Effector memory CD8-positive, alpha-beta T cell (primary cell): ENCODE measurements at places on chromosomes 6 and 20.

GRCh38 chr6:100121854-100122609 lies 128.0 kb upstream of the MCHR2 start:
- DNase-seq, result no peak

DNA sequence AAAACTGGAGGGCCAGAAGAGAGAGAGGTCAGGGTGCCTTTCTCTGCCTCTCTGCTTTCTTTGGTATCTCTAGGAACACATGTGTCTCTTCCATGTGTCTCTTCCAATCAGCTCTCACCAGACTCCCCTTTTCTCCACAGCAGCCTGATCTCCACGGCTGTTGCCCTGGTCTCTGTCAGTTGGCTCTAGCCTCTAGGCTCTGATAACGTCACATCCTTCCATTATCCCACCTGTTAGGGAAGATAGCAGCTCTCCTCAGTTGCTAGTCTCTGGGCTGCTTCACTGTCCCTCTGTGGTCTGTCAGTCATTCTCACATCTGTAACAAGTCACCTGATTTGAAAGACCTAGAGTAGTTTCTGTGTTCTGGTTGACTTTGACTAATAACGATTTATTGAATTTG lies 80.2 kb downstream of the PLCB4 start:
- DNase-seq, result no peak

DNA sequence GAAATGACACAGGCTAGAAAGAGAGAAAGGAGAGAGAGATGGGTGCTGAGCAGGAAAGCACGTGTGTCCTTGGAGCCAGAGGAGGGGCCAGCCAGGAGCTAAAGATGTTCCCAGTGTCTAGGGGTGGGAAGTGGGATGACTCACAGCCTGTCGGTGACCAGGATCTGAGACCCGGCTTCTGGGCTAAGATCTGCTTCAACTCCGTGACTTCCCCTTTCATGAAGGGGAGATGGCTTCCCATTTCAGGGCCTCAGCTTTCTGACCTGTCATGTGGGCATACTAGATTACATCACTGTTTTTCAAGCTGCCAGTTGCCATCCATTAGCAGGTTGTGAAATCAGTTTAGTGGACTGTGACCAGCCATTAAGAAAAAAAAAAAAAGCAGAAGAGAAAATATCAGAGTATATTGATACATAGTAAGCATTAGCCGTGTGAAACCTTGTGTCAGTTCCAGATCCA lies 5.4 kb downstream of the TGM3 start:
- DNase-seq, result no peak

DNA sequence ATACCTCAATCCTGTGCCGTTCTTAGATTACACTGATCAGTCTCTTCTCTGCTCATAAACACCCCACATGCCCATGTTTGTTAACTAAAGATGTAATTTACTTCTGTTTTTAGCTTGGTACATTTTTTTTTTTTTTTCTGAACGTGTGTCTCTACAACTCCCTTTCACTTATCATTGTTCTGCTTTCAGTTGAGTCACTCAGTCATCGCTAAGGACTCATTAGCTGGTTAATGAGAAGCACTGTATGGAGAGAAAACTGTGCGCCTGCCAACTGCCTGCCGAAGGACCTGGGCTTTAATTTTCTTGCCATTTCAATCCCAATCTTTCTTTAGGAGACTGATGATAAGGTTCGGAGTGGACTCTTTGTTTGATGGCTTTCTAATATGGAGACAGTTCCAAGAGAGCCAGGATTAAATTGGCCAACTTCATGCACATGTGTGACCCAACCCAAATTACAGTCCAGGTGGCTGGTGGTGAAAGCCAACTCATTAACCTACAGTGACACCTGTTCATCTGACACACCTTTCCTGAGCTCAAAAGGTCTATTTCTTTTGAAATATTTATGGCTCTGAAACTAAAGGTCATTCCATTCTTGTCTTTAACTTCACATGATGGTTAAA lies 334.1 kb downstream of the BCKDHB start:
- DNase-seq, result no peak

GRCh38 chr6:34236131-34236442 lies 586 bp upstream of the HMGA1 start:
- DNase-seq, result peak; percentile 72

DNA sequence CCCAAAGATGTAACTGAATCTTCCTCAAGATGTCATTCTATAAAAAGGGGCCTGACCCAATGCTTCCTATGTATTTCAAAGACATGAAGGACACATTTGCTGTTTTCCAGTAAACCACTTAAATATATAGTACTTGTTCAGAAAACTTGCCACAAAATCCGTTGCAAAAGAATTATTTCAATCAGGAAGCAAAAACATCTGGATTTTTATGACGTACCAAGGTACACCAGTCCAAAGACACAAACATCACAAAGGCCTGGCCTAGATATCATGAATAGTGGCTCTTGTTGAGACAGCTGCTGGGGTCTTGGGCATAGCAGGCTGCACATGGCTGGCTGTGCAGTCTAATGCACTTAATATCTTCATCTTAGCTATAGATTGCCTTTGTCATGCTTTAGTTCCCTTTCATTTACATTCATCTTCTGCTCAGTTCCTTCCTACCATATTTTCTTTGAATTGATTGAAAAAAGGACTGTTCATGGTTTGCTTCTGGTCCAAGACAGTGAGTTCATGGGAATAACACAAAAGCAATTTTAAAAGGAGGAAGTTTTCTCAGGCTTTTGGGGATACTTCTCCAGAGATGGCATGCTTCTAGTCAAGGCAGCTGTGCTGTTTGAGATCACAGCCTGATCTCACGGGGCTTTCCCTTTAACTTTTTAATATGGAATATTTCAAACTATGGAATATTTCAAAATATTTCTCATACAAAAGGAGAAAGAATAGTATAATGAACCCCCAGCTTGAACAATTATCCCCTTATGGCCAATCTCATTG lies 44.5 kb downstream of the MYLIP start:
- DNase-seq, result no peak

DNA sequence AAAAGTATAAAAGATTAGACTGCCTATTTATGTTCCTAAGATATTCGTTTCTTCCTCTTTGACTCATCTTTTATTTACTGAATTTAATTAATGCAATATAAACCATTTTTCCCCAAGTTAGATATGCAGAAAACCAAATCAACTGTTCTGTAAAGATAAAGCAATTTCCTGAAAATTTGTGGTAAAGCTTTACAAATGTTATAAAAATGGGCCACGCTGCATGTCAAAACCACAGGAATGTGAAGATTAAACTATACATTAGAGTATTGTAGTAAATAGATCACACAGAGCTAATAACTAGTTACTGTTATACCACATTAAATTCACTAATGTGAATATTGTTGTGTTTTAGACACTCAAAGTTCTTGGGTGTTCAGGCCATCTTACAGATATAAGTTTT lies 83.4 kb downstream of the OPN5 start:
- DNase-seq, result no peak

DNA sequence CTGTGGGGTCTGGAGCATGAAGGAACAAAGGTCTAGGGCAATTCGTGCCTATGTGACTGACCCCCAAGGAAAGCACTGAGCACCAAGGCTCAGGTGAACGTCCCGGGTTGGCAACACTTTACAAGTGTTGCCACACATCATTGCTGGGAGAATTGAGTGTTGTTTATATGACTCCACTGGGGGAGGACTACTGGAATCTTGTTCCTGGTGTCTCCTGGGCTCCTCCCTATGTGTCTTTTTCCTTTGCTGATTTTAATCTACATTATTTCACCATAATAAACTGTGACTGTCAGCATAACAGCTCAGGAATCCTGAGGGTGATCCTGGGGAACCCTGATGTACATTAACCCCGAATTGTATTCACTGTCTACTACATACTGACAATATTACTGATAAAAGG lies 207.7 kb upstream of the BMP2 start:
- DNase-seq, result no peak

GRCh38 chr6:104573350-104573749 lies 286.4 kb downstream of the HACE1 start:
- DNase-seq, result no peak

GRCh38 chr6:159456349-159456748 lies 236.7 kb downstream of the SOD2 start:
- DNase-seq, result no peak

GRCh38 chr6:158048589-158048988 lies 66.9 kb downstream of the SYNJ2 start:
- no peak for DNase-seq

DNA sequence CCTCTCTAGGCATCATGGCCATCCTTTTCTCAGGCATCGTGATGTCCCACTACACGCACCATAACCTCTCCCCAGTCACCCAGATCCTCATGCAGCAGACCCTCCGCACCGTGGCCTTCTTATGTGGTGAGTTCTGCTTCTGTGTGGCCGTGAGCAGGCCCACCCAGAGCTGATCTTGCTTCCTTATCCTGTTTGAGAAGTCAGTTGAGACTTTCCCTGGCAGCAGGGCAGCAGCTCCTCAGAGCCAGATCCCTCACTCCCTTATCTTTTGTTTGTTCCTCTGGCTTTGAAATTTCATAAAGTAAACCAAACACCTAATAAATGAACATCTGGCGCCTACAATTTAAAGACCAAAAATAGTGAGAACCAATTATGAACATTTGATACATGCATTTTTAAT lies 40.6 kb downstream of the SPATA2 start:
- DNase-seq, result no peak

- no peak for DNase-seq
Observed at GRCh38 chr20:23095499-23095898, 9.4 kb upstream of the CD93 start.

GRCh38 chr6:19175023-19175422 lies 662.1 kb upstream of the ID4 start:
- no peak for DNase-seq

DNA sequence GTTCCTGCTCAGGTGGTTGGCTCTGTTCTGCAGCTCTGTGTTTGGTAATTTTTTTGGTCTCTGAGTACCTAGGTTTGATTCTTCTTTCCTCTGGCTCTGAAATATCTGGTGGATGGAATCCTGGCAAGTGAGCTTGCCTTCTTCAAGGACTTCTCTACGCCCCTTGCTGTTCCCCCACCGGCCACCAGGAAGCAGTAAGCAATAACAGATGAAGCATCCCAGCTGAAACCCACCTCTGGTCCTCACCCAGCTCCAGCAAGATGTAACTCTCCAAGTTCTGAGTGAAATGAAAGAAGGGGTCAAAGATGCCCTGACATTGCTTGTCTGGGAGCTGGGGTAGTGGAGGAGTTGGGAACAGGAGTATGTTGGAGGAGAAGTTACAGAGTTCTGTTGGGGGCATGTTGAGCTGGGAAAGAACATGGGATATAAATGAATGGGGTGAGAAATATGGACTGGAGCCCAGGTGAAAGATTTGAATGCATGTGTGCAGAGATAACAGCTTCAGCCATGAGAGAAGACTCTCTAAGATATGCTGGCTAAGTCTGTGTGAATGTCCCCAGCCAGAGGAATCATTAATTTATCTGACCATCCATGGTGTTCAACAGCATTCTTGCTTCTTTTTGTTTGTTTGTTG lies 51.3 kb upstream of the GLP1R start:
- no peak for DNase-seq

DNA sequence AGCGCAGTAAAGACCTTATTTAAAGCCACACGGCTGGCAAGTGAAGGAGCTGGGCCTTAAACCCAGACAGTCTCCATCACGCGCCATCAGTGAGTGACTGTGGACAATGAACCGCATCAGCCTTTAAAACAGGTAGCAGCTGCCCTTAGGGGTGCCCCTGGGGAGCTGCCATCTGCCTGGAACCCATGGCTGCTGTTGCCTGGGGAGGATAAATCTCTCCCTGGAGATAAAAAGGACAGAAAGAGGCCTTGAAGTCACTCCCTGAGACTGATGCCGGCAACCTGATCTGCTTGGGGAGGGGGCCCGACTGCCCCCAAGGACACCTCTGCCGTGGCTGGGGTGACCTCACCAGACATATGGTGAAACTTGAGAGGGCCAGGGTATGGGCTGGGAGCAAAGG lies 73.5 kb downstream of the PREX1 start:
- DNase-seq, result no peak

DNA sequence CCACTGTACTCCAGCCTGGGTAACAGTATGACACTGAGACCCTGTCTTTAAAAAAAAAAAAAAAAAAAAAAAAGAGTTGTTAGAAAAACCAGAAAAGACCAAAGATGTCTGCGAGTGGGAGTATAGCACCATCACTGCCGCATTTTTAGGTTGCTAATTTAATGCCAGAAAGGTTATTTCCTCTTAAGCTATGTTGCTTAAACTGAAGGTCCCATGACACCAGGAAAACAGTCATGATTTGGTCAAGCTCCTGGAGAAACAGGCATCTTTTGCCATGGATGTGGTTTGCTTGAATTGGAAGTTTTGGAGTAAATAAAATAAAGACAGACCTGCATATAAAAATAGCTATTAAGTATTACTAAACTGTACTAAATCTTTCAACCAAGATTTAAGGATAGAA lies 68.3 kb upstream of the TNFRSF21 start:
- DNase-seq, result no peak

GRCh38 chr6:144310765-144311164 lies 25.6 kb downstream of the UTRN start:
- DNase-seq, result no peak

- no peak for DNase-seq
Observed at GRCh38 chr20:17557675-17558006, 12.2 kb upstream of the DSTN start.

GRCh38 chr6:166587631-166588413 lies 1.3 kb upstream of the RAMACL start:
- no peak for DNase-seq

DNA sequence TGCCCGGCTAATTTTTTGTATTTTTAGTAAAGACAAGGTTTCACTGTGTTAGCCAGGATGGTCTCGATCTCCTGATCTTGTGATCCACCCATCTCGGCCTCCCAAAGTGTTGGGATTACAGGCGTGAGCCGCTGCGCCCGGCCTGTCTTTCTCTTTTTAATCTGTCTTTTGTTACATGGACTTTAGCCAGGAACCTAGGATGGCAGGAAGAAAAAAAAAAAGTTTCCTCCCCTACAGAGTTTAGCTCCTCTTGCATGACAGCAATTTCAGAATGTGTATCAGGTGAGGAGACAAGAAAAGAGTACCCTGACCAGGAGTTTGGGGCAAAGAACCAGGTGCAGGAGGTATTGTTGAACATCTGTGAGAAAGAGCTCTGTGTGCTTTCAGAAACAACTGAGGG lies 21.4 kb upstream of the TXLNB start:
- DNase-seq, result no peak

DNA sequence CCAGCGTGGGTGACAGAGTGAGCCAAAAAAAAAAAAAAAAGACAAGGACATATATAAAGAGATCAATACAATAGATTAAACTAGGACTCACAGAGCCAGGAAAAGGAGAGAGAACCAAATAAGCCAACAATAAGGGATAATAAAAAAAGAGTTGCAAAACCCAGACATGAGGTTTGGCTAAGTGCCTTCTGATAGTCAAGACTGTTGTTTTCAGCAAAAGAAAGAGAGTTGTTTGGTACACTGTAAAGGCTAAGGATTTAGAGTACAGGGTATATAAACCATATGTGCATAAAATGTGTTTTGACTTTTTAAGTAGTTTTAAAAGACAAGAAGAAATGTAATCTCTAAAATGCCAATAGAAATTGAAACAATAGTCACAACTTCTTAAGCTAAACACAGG lies 42.8 kb downstream of the RPF2 start:
- no peak for DNase-seq

GRCh38 chr20:16806886-16807285 lies 58.7 kb downstream of the OTOR start:
- no peak for DNase-seq

- DNase-seq, result no peak
Observed at GRCh38 chr6:32792901-32793435, 23.8 kb downstream of the HLA-DOB start.

- no peak for DNase-seq
Observed at GRCh38 chr6:44333273-44333919, 9.1 kb upstream of the SPATS1 start.
